Posterior cingulate gyrus (tissue), 11 donors: ENCODE measurements at places on chromosomes 2 and 18.

- no peak for DNase-seq
Observed at GRCh38 chr2:118128826-118129225, 40.6 kb downstream of the INSIG2 start.

DNA sequence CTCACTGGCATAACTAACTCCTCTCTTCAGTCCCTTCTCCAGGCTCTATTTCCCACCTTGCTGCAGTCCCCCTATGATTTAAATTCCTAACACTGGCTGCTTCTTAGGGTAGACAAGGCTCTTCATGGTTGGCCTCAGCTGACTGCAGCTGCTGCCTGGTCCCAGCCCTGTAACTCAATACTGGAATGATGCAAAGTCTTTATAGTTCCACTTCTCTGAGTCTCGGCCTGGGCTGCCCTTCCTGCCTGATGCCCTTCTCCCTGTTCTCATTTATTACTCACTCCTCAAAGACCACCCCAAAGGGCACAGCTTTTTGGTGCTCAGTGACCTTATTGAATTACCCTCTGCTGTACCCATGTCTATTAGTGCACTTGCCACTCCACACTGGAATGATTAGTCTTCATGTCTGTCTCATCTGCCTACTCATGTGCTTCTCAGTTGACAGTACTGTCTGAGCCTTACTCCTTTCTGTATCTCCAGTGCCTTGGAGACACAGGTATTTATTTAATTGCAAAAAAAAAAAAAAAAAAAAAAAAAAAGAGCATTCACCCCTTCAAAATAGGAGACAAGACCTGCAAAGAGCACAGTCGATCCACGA, 199.4 kb upstream of the REV1 start:
- DNase-seq = no peak

DNA sequence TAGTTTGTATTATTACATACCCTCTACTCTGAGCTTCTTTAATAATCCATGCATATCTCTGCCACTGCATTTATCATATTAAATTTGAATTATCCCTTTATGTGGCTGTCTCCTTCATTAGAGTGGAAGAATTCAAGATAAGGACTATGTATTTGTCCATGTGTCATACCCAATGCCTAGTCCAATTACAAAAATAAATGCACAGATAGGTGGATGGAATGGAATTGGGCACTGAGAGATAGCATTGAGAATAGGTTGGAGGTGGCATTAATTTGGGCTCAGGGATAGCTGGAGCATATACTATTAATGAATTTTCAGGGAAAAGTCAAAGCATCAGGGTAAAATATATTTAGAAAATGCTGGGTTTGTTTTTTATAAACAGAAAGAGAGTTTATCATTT, 893.2 kb downstream of the EPHA4 start:
- DNase-seq = no peak

DNA sequence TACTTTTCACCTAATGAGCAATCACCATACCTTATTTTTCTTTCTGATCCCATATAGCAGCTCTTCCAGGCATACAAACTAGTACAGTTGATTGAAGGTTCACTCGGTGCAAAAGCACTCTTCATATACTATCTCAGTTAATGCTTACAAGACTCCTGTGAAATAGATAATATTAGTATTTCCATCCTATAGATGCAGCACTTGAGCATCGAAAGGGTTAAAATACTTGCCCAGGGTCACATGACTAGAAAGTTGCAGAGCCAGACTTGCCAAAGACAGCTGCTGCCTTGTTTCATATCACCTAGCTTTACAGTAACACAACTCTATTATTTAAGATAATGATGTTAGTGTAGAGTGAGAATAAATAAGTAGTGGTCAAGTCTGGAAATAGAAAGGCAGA, 466.0 kb upstream of the TNP1 start:
- DNase-seq = no peak

DNA sequence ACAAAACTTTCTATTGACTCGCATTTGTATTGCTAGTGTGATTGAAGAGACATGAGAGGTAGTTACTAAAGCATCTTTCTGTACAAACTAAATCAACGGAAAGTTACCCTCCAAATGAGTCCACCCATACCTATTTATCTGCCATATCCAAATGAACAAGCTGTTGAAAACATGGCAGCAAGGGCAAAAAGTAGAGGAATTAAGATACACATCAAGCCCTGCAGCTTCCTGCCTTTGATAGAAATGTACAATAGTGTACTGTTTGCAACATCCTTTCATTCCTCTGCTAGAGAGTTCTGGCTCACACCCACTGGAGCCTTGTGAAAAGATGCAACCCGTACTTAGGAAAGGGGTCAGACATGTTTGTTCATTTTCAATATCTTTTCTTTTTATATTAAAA, 122.5 kb downstream of the ERBB4 start:
- DNase-seq = no peak

DNA sequence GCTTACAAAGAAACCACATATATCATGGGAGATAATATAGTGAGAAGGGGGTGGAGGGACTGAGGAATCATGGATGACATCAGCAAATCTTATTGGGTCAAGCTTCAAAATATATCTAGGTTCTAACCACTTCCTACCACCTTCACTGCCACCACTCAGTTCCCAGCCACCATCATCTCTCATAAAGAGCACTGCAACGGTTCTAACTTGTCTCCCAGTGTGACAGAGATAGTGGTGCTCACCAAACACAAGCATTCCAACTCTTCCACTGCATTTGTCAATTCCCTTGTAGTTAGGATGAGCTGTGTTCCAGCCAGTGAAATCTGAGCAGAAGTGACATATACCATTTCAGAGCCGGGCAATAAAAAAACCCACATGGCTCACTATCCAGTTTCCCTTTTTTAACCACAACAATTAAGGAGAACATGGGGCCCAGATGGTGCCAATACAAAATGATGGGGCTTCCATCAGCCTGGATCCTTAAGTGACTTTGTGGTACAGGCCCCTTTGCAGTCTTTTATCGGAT, 318.1 kb downstream of the NBAS start:
- DNase-seq = no peak

DNA sequence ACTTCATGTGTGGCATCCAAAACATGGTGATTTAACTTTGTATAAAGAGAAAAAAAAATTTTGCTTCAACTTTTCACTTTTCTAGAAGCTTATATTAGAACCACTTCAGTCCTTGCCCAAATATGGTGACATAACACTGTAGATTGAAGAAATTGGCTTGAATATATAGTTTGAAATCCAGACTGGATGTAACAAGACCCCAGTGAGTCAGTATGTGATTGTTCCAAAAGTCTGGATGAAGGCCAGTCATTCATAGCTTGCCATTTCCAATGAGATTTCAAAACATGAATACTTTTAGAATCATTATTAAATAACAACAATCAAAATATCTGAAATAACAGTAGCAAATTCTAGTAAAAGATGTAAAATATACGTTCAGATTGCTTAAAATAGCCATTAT, 104.8 kb upstream of the FN1 start:
- no peak for DNase-seq

GRCh38 chr2:111208639-111209038, 87.9 kb downstream of the BCL2L11 start:
- DNase-seq = no peak

- no peak for DNase-seq
Observed at GRCh38 chr2:226728996-226729395, 70.6 kb downstream of the IRS1 start.

DNA sequence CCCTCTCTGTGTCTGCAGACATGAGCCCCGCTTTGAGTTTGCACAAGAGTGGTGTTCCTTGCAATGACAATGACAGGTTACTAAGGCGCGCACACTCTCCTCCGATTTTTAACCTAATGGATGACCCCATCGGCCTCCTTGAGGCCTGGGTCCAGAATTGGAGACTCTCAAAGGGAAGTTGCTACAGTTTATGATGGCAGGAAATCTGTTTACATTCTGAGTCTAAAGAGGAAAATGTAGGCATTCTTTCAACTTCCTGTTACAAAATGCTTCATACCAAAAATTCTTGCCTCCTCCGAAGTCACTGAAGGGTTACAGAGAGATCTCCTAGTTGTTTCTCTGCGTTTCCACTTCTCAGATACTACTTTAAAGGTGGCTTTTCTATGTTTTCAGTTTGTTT, 225.3 kb upstream of the AGAP1 start:
- no peak for DNase-seq

DNA sequence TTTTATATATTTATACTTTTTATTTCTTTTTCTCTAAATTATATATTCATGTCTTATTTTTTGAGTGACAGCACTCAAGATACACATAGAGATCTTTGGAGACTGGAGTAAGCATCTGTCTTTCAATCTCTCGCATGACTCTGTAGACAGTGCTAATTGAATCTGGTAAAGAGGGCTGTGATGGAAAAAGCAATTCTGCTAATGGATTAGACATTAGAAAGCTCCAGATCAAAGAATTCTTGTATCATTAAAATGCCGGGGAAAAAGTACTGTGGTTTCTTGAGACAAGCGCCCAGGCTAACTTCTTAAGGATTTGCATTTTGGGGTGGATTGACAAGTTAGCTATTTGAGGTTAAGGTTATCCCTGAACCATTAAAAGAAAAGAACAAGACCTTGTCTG, 383.1 kb upstream of the TNP1 start:
- DNase-seq = no peak

DNA sequence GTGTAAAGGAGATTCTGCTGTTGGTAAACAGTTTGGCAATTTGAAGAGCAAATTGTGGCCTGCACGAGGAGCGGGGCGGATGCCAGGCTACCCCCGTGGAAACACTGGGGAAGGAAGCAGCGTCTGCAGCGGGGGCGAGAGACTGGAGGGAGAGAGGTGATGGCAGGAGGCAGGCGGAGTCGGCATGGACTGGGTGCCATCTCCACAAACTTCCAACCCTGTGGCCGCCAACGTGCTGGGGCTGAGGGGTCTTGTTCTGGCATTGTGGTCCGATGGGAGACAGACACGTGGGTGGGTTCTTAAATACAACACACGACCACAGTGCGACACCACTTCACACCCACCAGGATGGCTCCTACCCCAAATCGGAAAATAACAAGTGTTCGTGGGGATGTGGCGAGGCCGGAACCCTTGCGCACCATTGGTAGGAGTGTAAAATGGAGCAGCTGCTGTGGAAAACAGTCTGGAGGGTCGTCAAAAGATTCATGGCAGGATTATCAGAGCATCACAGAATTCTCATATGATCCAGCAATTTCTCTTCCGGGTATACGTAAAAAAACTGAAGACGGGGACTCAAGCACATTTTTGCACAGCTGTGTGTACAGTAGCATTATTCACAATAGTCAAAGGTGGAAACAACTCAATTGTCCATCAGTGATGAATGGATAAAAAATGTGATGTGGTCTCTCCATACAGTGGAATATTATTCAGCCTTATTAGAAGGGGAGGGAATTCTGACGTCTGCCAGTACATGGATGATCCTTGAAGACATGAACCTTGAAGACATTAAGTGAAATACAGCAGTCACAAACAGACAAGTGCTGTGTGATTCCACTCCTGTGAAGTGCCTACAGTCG, 82.4 kb upstream of the HPCAL1 start:
- no peak for DNase-seq

DNA sequence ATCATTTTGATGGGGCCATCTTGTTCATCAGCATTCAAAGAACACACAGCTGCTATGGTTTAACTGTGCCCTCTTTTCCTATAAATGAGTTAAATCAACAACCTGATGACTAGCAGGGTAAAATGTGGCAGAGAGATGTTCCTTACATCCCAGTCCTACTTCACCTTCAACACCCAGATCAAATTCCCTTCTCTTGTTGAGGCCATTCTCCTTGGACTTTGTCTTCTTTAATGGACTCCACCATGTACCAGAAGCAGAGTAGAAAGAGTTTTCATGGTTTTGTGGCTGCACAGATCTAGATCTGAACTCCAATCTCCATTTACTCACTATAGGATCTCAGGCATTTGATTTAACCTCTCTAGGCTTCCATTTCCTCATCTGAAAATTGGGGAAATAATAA, 6.4 kb upstream of the UPP2 start:
- DNase-seq = no peak

- no peak for DNase-seq
Observed at GRCh38 chr2:198116756-198117155, 312.4 kb downstream of the PLCL1 start.
